ENCODE measurements at places on chromosomes 5 and 9.

DNA sequence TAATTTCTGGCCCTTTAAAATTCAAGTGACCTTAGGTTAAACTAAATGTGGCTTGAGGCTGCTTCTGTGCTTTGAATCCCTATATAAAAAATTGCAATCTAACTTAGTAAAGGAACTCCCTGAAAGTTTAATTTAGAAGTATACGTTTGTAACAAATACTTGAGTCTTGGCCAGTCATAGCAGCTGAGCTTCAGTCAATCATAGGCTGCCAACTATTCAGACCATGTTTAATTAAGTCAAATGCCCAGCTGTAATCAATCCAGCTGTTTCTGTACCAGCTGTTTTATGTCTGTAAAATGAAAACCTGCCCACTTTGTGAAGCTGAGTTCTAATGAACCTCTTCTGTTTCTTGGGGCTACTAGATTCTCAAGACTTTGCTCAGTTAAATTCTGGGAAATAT, 760.1 kb downstream of the MAT2B start:
- no peak for DNase-seq

DNA sequence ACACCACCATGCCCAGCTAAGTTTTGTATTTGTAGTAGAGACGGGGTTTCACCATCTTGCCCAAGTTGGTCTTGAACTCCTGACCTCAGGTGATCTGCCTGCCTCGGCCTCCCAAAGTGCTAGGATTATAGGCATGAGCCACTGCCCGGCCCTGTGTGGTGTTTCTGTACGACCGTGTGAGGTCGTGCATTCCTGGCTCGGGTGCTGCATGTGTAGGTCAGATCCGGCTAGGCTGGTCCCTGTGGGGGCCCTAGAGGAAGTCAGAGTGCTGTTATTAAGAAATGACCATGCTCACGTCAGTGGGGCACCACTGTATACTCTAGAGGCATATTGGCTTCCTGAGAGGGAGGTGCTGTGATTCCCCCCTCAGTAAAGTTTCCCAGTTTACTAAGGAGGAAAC, 13.7 kb downstream of the WNK2 start:
- no peak for DNase-seq

GRCh38 chr5:168624850-168625364, 45.7 kb upstream of the PANK3 start:
- DNase-seq = no peak

- no peak for DNase-seq
These were observed 34.9 kb upstream of the FGF1 start for GRCh38 chr5:142720641-142721271.

DNA sequence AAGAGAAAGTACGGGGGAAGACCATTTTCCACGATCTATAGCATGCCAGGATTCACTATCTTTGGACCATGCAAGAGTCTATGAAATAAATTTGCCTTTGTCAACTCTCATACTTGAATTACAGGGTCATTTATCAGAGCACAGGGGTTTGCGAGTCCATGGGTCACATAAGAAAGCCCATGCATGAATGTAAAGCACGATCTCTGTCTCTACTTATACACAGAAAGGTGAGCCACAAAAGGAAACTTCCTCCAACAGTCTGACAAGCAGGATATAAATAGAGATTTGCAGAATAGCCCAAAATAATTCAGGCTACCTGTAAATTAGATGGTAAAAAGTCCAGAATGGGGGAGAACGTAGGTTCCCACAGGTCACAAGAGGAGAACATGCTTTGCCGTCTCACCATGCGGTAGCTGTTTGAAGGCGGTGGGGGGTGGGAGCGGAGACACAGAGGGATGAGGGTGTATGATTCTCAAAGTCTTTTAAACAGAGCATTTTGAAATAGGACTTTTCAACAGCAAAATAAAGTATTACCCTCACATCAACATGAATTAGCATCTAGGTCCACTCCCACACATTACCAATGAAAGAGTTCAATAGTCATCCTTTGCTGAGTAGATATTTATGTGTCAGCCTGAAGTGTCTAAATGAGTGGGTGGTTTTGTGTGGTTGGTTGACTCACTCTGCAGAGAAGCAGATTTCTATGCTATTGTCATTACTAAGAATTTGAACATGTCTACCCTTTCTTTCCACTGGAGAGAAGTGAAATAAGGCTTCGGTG, 279.7 kb downstream of the EBF1 start:
- no peak for DNase-seq

GRCh38 chr9:15180124-15180523, 126.9 kb downstream of the TTC39B start:
- no peak for DNase-seq

- no peak for DNase-seq
These were observed 126.5 kb upstream of the PALM2AKAP2 start for GRCh38 chr9:109653470-109653869.

GRCh38 chr5:132487095-132487428, 3.5 kb downstream of the IRF1 start:
- peak; percentile 8 for DNase-seq

GRCh38 chr5:57734296-57734695, 251.7 kb upstream of the ACTBL2 start:
- DNase-seq = no peak

DNA sequence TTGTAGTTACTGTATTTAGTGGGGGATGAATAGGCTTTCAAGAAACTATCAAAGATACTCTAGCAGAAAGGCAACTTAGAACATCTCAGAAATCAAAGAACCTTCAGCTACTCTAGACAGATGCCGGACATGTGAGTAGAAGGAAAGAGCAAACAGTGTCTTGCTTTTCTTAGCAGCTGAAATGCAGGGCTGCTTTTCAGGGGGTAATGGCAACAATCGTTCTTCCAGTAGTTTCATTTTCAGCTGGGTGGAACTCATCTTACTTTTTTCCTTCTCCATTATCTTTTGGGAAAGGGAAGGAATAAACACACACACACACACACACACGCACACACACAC, 281.6 kb downstream of the CRB2 start:
- DNase-seq = no peak

DNA sequence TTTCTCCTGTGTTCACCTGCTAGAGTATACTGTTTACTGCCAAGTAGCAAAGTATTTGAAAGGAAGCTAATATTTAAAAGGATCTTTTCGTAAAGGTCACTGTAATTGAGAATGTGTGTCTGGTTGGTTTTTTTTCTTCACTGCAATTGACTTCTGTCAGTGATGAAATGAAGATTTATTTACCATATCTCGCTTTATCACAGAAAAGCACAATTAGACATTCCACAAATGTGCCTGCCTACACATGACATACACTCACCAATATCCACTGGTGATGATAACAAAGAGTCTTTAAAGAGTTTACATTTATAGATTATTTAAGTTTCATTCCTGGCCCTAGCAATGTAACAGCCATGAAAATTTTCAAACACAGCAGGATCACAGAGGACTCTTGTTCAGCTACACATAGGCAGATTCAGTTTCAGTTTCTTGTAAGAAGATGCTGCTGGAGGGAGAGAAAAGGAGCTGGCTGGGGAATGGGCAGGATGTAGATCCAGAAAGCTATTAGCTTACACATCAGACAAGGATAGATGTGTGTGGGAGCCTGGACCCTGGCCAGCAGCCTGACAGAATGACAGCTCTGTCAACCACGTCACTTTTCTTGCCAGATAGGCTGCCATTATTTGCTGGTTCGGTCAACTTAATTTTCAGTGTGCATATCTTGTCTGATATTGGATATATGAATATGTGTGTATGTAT, 104.0 kb downstream of the GDNF start:
- DNase-seq = no peak

DNA sequence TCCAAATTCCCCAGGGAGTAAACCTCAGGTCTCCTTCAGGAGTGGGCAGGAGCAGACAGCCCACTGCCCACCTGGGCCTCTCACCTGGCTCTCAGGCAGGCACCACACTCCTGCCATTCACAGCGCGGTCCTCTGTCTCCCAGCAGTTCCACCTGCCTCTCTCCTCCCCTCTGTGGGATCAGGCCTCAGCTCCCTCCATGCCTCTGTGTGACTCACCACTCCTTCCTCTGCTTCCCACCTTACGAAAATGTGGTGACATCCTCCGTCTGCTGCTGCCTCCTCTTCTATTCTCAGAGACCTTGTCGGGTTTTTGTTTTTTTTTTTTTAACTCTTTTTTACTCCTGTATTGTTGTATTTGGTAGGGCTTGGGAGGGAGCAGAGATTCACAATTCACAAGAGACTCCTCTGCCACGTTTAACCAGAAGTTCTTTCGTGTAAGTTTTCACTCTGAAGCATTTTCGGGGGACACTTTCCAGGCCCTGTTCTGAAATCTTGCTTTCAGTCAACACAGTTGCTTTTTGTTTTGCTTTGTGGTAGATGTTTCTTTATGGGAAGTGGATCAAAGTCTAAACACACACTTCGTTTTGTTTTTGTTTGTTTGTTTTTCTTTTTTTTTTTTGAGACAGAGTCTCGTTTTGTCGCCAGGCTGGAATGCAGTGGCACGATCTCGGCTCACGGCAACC, 21.1 kb upstream of the CDKN2AIPNL start:
- no peak for DNase-seq

GRCh38 chr5:40224421-40224820, 455.3 kb upstream of the PTGER4 start:
- DNase-seq = no peak

- no peak for DNase-seq
These were observed 9.4 kb downstream of the FLT4 start for GRCh38 chr5:180639741-180640610.

DNA sequence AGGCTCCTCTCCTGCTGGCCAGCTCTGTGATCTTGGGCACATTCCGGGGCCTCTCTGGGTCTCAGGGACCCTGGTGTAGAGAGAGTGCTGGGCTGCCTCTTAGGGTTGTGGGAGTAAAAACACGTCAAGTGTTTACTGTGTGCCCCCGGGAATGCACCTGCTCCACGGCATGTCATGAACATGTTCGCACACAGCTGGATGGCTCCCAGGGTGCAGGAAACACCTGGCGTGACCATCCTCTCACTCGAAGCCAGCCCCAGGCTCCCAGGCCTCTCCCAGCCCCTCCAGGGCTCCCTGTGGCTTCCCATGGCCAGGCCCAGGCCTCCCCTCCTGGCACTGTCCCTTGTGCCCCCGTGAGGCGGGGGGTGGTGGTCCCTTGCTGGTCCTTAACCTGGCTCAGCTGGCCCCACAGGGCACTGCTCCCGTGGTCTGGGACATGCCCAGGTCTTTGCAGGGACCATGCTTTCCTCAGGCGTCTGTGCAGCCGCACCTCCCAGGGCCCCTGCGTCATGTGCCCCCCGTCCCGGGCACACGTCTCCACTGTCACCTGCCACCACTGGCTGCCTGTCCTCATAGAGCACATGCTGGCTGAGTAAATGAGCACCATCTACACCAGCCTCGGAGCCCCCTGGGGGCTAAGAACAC, 44.9 kb downstream of the SLC6A3 start:
- DNase-seq = no peak

- DNase-seq = no peak
These were observed 158.0 kb downstream of the DEPDC1B start for GRCh38 chr5:60541980-60542379.

- no peak for DNase-seq
These were observed 51.1 kb downstream of the ABHD17B start for GRCh38 chr9:71859939-71860338.

- no peak for DNase-seq
These were observed 329.8 kb upstream of the PDE4D start for GRCh38 chr5:60223342-60223741.

DNA sequence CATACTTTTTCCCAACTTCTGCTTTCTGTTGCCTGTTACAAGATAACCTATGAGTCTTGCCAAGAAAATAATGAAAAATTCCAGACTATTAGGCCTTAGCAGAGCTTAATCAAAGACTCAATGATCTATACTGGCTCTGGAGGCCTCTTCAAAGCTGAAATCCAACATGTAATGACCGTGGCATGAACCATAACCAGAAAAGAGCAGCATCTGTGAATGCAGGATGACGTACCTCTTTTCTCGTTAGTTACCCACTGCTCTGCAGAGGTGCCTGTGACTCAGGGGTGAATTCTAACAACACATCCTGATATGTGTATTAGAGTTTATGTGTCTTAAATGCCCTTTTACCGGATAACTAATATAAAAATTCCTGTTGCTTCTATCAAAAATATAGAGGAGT, 645.4 kb downstream of the PRELID2 start:
- no peak for DNase-seq

- peak; percentile 65 for DNase-seq
These were observed 133.0 kb downstream of the C9orf50 start for GRCh38 chr9:129487658-129488483.

GRCh38 chr5:55918087-55919035, 67.2 kb downstream of the IL31RA start:
- no peak for DNase-seq

GRCh38 chr5:113048931-113049330, 72.3 kb downstream of the DCP2 start:
- no peak for DNase-seq

- no peak for DNase-seq
These were observed 39.4 kb downstream of the RUSC2 start for GRCh38 chr9:35529161-35529823.

DNA sequence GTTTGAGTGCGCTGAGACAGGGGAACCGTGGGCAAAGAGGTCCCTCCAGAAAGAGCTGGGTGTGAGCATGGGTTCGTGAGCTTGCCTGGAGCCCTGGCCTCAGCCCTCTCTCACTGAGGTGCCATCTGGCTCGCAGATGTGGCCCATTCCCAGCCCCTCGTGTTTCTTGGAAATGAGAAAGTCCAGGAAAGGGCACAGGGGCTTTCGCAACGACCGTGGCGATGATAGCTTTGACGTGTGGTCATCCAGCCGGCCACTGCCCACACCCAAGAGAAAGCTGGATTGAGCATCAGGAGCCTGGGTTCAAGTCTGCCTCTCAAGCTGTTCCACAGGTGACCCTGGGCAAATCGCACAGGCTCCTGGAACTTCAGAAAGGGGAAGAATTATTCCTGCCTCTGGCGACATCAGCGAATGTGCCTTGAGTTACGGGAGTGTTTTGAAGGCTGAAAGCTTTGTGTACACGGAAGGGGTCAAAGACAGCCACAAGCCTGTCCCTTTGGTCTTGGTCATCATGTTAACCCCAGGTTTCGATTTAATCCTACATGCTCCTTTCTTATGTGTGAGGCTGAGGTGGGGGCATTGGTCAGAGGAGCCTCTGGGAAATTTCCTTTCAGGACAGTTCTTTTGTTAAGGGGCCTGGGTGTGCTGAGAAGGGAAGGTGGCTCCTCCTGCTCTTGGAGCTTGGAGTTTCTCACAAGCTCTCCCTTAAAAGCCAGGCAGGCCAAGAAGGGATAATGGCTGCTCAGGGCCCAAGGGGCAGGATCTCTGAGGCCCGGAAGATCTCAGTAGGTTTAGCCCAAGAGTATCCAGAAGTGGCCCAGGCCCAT, 41.7 kb upstream of the IL17B start:
- DNase-seq = no peak
